IMR-90 (cell line): ENCODE measurements at places on chromosomes 12 and 14. TPM values are rescaled to one million over a fixed set of nuclear protein-coding genes. Genes with fewer than 3 reads are reported as not detected.

The TCTN2 gene
- 8.2 and 8.4 TPM in 2 replicates for polyA plus RNA-seq

The PCED1B gene
- 2.0 and 2.6 TPM in 2 replicates for polyA plus RNA-seq

The ASB2 gene
- 0.77 and 0.98 TPM in 2 replicates for polyA plus RNA-seq

The ESYT1 gene
- polyA plus RNA-seq = 153 and 157 TPM in 2 replicates

The KCNC2 gene
- not detected in 2 replicates for polyA plus RNA-seq

The TAS2R8 gene
- not detected in 2 replicates for polyA plus RNA-seq

The GSKIP gene
- polyA plus RNA-seq = 9.4 and 11.7 TPM in 2 replicates

The GPR84 gene
- polyA plus RNA-seq = not detected in 2 replicates

The DIO3 gene
- polyA plus RNA-seq = not detected in 2 replicates

The ITGB7 gene
- 0.44 and 0.60 TPM in 2 replicates for polyA plus RNA-seq

The LRRC23 gene
- polyA plus RNA-seq = 9.2 and 11.4 TPM in 2 replicates

The CFAP54 gene
- polyA plus RNA-seq = 0.19 and 0.41 TPM in 2 replicates

The CISTR gene
- not detected in 2 replicates for polyA plus RNA-seq

The TMEM179 gene
- not detected in 2 replicates for polyA plus RNA-seq

The PMCH gene
- not detected in 2 replicates for polyA plus RNA-seq

The ZC2HC1C gene
- 0.15 and 0.36 TPM in 2 replicates for polyA plus RNA-seq

The LRRC10 gene
- polyA plus RNA-seq = not detected in 2 replicates

The SLC25A21 gene
- 0.49 and 0.62 TPM in 2 replicates for polyA plus RNA-seq

The CHFR gene
- polyA plus RNA-seq = 29.9 and 35.3 TPM in 2 replicates

The LRFN5 gene
- 1.8 TPM in 2 replicates for polyA plus RNA-seq

The MFAP5 gene
- polyA plus RNA-seq = 1.5 and 1.9 TPM in 2 replicates
